ENCODE measurements at places on chromosomes 7 and 10.

DNA sequence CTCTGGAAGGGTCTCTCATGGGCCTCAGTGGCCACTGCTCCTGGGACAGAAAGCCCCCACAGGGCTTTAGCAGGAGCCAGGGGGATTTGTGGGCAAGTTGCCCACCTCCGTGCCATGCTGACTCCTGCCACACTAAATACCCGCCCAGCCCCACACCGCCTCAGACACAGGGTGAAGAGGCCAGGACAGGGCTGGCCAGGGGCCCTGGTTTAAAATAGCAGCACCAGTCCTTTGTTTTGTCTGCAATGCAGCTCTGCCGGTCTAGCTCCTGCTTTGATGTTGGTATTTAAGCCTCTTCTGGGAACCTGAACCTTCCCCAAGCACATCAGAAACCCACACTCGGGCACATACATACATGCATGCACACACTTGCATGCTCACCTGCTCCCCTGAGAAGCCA is 14.4 kb upstream of the TNRC18 start:
- DNase-seq, result no peak

- no peak for DNase-seq
Measured at GRCh38 chr10:30931094-30931493, 100.6 kb downstream of the ZNF438 start.

DNA sequence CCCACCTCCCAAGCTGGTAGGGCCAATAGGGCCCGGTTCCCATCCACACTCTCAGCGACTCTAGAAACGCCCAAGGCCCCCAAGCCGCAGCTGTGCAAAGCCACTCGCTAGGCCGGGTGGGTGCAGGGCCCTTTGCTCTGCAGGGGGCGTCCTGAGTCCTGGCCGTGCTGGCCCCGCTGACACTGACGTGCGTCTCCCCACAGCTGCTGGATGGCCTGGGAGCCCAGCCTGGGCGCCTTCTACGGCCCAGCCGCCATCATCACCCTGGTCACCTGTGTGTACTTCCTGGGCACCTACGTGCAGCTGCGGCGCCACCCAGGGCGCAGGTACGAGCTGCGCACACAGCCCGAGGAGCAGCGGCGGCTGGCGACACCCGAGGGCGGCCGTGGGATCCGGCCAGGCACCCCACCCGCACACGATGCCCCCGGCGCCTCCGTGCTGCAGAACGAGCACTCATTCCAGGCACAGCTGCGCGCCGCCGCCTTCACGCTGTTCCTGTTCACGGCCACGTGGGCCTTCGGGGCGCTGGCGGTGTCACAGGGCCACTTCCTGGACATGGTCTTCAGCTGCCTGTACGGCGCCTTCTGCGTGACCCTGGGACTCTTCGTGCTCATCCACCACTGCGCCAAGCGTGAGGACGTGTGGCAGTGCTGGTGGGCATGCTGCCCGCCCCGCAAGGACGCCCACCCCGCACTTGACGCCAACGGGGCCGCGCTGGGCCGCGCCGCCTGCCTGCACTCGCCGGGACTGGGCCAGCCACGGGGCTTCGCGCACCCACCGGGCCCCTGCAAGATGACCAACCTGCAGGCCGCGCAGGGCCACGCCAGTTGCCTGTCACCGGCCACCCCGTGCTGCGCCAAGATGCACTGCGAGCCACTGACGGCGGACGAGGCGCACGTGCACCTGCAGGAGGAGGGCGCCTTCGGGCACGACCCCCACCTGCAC is 31.6 kb upstream of the KNDC1 start:
- DNase-seq, result no peak

DNA sequence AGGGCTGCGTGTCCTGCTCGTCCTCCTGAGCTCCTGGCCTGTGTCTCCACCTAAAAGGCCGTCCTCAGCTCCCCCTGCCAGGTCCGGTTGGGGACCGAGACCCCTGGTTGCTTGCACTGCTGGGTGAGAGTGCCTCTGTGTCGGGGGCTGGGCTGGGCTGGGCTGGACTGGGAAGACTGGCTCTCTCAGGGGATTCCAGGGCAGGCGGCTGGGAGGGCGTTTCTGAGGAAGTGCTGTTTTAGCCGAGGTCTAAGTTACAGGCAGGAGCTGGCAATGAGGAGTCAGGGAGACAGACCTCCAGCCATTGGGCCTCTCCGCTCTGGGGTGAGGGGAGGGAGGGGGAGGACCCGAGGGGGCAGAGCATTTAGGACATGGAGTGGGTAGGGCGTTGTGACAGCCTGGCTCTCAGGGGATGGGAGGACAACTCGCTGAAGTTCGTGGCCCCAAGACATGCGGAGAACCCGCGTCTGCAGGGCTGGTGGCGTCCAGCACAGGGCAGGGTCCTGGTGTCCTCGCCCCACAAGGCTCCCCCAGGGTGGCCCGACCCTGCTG is 20.9 kb downstream of the FOXK1 start:
- no peak for DNase-seq

GRCh38 chr10:16352146-16352545 is 84.7 kb upstream of the PTER start:
- DNase-seq, result no peak

- DNase-seq, result no peak
Measured at GRCh38 chr7:142773230-142773629, 2.5 kb downstream of the PRSS2 start.

DNA sequence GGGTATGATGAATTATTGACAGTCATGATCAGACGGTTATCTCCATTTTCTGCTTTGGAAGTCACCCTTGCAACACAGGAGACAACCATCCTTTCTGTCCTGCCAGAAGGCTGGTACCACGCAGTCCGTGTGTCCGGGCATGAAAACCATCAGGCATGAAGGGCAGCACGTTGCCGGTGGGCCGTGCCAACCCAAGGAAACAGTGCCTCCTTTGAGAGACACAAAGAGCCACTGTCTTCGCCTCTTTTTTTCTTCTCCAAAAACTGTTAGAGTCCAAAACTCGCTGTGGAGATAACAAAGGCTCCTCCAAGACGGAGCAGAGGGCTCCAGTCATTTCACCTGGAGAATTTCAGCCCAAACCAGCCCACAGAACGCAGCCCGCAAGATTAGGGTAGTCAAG is 60.4 kb upstream of the ARHGAP21 start:
- DNase-seq, result no peak

DNA sequence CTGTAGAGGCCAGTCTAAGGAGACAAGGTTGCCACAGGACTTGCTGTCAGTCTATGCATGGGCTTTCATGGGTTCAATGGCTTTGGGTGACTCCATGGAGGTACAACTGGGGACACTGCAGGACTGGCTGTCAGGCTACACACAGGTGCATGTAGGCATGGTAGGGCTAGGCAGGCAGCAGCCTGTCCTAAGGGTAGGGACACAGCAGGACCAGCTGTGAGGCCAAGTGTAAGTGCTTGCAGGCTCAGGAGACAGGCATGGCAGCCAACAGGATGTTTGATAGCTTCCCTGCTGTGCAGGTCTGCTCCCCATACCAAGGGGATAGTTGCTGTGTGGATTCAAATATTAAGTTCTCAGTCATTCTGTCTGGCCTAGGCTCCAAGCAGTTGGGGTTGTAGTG is 181.0 kb upstream of the NPY start:
- no peak for DNase-seq

- no peak for DNase-seq
Measured at GRCh38 chr10:74049955-74050354, 52.0 kb downstream of the VCL start.

DNA sequence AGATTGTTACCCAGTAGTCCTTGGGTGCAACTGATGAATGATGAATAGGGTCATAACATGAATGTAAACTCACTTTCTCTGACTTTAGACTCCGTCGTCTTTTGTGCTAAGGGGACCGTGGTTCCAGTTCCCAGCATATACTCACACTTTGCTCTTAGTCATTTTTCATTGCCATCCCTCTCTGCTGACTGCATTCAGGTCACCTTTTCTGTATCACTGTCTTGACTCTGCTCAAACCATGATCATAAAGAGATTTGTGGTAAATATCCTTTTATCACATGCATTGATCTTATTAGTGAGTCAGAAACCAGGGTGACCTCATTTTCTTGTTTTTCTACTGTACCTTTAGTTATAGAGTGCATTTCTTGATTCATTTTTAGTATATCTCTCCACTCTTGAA is 141.1 kb upstream of the AGR3 start:
- DNase-seq, result peak; percentile 46

DNA sequence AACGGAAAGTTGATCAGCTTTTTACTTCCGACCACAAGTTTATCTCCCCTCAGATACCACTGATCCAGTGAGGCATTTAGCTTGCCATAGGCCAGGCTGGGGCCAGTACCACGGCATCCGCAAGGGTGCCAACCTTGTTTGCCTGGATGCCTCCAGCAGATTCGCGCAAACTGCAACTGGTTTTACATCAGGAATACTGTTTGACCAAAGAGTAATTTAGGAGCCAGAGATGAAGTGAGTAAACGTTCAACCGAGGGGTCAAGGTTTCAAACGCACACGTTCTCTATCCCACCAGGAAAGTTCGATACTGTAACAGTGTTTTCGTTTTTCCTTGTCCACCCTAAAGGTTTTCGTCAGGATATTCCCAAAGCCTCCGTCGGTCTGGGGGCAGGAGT is 266 bp upstream of the MDFIC start:
- no peak for DNase-seq

- no peak for DNase-seq
Measured at GRCh38 chr7:84800846-84801245, 386.0 kb downstream of the SEMA3D start.

- no peak for DNase-seq
Measured at GRCh38 chr7:117251687-117252086, 71.2 kb downstream of the WNT2 start.

- DNase-seq, result peak; percentile 32
Measured at GRCh38 chr10:26739071-26739631, 41.6 kb downstream of the PDSS1 start.
